Liver (tissue), 10 donors: ENCODE measurements at places on chromosomes 5 and 9.

- DNase-seq, result no peak
These were observed 36.6 kb upstream of the SPTLC1 start for GRCh38 chr9:92151691-92152393.

DNA sequence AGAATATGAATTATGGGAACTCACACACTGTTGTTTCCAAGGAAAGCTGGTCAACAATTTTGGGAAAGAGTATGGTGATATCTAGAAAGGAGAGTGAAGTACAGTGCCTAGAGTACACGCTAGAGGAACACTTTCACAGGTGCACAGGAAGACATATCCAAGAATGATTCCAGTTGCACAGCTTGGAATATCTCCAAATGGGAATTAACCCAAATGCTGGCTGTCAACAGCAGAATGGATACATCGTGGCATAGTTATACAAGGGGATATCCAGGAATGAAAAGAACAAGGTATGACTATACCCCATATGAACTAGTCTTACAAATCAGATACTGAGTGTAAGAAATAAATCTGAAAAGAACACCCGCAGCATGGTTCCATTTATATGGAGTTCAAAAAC, 231.3 kb downstream of the FSTL4 start:
- no peak for DNase-seq

- no peak for DNase-seq
These were observed 18.3 kb upstream of the CKMT2 start for GRCh38 chr5:81214848-81215247.

GRCh38 chr5:10563110-10563944, 543 bp upstream of the ANKRD33B start:
- no peak for DNase-seq

- no peak for DNase-seq
These were observed 23.2 kb downstream of the TGFBR1 start for GRCh38 chr9:99128133-99128406.

- DNase-seq, result no peak
These were observed 4.6 kb downstream of the AHRR start for GRCh38 chr5:326109-326508.

- no peak for DNase-seq
These were observed 219.2 kb upstream of the RAI14 start for GRCh38 chr5:34436761-34437501.

- no peak for DNase-seq
These were observed 7.3 kb downstream of the GLRX start for GRCh38 chr5:95815155-95815729.

DNA sequence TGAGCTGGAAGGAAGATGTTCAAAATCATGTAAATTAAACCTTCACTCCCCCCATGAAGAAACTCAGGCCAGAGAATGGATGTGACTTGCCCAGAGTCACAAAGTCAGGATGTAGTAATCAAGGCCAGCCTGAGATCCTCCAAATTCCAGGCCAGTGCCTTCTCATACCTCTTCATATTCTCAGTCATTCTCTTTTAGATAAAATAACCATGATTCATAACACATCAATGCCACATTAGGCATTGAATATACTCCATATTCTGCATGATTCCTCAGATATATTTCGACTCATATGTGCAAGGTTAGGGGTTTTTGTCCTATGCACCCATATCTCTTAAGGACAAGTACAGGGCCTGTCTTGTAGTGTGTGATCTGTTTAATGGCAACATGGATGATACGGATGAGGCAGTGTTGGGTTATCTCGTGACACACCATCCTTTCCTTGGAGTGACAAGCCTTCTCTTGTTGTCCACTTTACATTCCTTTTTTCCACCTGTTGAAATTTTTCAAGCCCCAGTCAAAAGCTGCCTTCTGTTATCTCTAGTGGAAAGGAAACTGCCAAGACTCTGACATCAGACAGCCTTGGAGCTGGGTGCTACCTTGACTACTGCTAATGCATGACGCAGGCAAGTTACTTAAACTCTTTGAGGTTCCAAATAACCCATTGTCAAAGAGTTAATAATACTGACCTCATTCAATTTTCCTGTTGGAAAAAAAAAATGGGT, 227.5 kb upstream of the NR4A3 start:
- DNase-seq, result no peak

- DNase-seq, result peak; percentile 87
These were observed 28.8 kb upstream of the MGAT1 start for GRCh38 chr5:180831139-180832093.

- no peak for DNase-seq
These were observed 147.4 kb downstream of the PBX3 start for GRCh38 chr9:125894566-125894965.

- no peak for DNase-seq
These were observed 60.3 kb downstream of the PHF2 start for GRCh38 chr9:93636667-93637066.

DNA sequence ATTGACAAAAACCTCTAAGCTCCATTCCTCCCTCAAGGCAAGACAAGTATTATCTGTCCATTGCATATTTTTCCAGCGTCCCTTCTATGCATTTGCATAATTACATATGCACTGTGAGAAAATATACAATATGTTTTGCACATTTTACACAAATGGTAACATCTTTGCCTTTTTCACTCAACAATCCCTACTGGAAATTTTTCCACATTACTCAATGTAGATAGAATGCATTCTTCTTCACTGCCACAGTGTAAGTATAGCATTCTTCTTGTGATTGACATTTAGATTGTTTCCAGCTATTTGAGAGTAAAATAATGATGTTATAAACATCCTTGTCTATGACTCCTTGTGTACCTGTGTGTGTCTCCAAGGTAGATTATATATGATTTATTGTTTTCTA, 205.0 kb downstream of the SLIT3 start:
- DNase-seq, result no peak

- no peak for DNase-seq
These were observed 51.2 kb upstream of the BARHL1 start for GRCh38 chr9:132531195-132531594.
